T-helper 2 cell (primary cell): ENCODE measurements at places on chromosomes 7 and 10.

DNA sequence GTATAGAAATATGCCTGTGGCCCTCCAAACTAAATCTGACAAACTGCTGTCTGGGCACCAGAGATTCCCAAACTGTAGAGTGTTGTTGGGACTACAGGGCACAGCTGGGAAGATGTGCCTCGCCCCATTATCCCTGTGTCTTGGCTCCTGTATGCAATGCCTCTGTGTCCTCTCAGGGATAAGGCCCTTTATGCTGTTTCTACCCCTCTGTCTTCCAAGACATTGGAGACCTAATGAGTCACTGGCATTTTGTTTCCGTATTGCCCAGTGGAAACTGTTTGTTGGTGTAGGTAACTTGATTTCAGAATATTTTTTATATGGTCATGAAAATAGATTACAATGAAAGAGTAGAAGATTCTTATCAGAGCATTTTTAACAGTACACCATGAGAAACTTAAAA, 183.2 kb downstream of the GLI3 start:
- no peak for DNase-seq

- DNase-seq, result no peak
Observed at GRCh38 chr10:127468632-127469031, 80.5 kb upstream of the NPS start.

GRCh38 chr10:44046605-44047004, 338.3 kb downstream of the CXCL12 start:
- no peak for DNase-seq

GRCh38 chr10:113272511-113272910, 280.3 kb upstream of the HABP2 start:
- DNase-seq, result no peak

DNA sequence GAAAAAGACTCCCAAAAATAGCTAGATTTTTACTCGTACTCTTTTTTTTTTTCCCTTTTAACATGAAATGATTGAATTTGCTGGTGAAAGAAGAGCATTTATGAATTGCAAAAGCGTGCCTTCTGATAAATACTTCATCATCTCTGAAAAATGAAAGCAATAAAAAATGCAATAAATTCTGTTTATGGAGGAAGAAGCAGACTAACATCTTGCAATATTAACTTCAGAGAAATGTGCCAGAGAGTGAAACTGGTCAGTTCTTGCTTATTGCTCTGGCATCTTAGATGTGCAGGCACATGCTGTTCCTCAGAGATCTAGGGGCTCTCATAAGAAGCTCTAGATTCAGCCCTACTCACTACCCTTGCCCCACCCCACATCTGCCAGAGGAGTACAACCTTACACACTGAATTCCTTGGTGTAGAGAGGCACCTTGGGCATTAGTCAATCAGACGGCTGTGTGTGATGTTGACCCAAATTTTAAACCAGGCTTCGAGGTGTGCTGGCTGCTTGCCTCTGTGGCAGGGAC, 891.1 kb upstream of the GHITM start:
- no peak for DNase-seq

GRCh38 chr10:63699785-63700613, 178.8 kb downstream of the REEP3 start:
- DNase-seq, result no peak

DNA sequence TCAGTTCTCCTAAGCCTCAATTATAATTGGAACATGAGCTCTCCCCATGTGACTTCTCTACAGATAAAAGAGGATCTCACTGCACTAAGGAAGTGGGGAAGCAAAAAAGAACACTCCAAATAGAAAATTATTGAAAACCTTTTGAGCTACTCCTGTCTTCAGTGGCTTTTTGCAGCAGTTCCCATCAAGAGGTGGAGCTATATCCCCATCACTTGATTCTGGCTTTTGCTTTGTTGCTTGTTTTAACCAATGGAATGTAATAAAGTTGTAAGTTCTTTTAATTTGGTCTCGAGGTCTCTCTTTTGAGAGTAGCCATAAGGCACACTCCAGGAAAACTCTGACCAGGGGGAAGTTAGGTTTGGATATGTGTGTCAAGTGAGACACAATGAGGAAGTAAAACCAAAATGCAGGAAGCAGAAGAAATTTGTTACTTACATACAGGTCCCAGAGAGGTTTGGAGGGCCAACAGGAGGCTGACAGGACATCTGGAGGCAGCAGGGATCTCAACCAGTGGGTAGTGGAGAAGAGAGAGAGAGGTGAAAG, 569.4 kb downstream of the HTR7 start:
- no peak for DNase-seq

GRCh38 chr7:134696261-134696660, 49.6 kb downstream of the BPGM start:
- no peak for DNase-seq

DNA sequence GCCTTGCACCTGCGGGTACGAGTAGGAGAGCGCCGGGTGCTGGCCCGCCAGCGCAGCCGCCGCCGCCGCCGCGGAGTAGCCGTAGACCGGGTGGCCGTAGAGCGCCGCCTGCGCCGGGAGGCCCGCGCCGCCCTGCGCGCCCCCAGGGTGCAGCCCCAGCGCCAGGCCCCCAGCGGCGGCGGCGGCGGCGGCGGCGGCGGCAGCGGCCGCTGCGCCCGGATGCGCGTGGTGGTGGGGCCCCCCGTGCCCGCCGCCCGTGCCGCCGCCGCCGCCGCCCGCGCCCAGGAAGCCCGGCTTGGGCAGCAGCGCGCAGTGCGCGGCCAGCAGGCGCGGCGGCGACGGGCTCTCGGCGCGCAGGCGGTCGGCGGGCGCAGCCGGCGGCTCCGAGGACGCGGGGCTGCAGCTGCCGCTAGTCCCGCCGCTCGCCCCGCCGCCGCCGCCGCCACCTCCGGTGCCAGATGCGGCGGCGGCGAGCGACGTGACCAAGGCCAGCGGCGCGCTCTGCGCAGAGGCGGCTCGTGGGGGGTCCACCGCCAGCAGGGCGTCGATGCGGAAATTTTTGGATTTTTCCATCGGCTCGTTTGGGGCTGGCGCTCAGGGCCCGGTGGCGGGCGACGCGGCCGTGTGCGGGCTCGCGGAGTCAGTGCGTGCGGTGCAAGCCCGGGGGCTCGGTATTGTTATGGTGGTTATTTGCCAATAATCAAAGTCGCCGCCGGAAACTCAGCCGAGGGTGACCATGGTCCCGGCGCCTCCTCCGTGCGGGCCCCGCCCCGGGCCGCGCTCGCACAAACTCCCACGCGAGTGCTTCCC, 480 bp downstream of the MNX1 start:
- no peak for DNase-seq

- DNase-seq, result no peak
Observed at GRCh38 chr10:6153845-6154244, 48.9 kb upstream of the PFKFB3 start.

DNA sequence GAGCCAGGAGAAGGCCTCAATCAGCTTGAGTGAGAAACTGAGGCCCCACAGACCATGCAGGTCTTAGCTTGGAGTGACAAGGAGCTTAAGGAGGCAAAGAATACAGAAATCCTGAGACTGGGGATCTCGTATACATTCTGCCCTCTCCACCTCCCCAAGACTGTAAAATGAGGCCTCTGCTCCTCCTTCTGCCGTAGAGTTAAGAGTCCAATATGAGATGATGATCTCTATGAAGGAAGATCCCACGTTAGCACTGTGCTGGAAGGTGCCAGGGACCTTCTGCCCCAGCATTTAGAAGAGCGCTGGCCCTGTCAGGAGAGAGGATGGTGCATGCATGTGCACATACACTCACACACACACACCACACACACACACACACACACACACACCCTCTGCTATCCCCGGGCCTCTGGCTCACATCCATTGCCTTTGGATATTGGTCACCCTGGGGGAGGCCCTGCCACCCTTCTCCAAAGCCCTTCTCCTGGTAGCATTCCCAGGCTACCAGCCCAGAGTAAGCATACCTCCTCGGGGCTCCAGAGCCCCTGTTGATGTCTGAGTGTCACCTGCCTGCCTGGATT, 15.0 kb downstream of the ZCCHC24 start:
- no peak for DNase-seq

DNA sequence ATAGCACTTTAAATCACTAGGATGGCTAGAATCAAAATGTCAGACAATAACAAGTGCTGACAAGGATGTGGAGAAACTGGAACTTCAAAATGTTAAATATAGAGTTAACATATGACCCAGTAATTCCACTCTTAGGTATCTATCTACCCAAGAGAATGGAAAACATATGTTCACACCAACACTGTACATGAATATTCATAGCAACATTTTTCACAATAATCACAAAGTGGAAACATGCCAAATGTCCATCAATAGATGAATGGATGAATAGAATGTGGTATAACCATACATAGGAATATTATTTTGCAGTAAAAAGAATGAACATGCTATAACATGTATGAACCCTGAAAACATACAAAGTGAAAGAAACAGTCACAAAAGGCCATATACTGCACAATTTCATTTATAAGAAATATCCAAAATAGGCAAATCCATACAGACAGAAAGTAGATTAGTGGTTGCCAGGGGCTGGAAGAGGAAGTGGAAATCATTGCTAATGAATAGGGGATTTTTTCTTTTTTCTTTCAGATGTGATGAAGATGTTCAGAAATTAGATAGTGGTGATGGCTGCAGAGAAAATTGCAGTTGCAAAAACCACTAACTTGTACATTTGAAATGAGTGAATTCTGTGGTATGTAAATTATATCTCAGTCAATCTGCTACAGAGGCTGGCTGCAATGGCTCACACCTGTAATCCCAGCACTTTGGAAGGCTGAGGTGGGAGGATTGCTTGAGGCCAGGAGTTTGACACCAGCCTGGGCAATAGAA, 93.0 kb downstream of the CPVL start:
- no peak for DNase-seq

GRCh38 chr7:22184549-22185199, 172.3 kb downstream of the RAPGEF5 start:
- no peak for DNase-seq

DNA sequence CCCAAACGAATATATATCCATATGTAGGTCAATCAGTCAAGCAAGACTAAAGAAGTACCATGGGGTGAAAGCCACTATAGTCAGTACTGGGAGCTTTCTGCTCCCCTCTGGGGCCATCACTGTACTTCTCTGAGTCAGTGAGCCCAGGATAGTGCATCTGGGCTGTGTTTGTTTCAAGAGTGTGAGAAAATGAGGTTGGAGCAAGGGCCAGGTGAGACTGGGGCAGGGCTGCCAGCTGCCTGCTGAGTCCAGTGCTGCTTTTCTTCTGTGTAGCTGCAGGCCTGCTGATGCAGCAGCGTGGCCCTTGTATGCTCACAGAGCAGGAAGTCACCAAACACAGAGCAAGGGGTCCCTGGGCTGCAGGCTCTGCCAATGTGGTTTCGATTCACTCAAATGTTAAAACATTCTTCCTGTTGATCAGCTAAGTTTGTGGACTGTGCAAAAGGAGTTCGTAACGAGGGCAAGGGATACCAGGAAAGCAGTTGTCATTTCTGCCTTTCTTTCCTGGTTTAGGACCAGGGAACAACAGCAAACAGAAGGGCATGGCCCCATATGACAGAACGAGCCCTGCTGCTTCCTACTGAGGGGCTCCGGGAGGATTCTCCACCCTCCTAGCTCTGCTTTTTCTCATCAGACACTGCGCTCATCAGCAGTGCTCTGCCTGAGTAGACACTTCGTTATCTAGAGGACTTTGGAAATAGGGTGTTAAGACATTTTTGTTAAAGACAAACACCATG, 65.4 kb upstream of the TNS3 start:
- no peak for DNase-seq

DNA sequence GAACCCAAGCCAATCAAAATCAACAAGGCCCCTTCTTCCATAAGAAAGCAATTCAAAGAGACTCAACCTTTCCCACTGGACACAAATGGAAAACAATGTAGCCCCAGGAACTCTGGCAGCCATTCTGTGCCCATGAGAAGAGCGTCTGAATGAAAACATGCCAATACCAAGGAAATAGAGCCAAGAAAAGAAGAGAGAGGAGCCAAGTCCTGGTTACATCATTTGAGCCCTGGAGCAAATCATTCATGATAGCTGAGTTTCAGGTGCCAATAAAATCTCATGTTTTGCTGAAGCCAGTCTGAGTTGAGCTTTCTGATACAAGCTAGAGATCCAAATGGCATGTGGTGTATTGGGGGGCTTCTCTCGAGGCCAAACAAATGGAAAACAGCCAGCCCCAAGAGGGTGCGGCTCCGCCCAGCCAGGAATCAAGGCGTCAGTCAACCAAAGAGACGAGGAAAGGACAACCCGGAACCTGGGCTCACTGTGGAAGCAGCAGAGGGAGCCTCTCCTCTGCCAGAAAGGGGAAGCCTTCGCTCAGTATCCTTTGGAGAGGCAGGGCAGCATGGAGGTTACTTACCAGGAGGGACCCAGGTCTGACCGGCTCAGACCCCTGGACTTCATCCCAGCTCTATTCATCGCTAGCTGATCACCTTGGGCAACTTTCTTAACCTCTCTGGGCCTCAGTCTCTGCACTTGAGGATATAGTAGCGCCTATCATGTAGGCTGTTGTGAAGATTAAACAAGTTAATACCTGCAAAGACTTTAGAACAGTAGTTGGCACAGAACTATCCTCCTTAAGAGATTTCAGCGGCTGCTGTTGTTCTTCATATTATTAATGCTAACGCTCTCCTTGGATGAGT, 61.8 kb downstream of the OAT start:
- DNase-seq, result no peak

DNA sequence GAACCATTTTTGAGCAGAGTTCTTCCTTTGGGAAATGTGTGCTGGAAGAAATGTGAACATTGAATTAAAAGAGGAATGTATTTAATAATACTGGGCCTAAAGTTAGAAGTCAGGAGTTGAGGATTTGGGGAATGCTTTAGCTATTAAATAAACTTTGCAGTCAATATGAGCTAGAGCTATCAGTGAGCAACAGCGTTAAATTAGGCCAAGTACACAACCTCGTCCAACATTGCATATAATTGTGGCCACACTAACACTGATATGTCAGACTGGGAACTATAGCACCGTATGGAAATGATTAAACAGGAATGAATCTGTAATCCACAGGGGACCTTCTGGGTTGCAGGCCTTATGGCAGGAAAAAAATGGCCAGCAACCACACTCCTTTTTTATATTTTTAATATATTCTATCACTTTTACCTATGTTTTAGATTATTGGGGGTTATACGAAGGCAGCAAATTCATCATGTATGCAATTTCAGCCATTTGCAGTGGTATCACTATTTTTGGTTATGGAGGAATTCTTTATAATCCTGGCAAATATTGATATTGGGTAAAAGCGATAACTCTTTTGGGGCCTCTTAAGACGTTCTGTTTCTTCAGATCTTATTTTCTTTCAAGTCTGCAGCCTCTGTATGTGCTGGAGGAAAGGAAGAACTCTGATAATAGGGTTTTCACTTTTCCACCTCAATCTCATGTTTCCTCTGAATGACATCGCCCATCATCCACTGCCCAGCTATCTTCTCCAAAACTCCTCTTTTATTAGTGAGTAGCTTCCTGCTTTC, 236.3 kb upstream of the PLXDC2 start:
- no peak for DNase-seq

- DNase-seq, result no peak
Observed at GRCh38 chr10:64733980-64734379, 1212.8 kb downstream of the REEP3 start.

GRCh38 chr7:152663148-152663740, 12.7 kb downstream of the XRCC2 start:
- DNase-seq, result no peak

DNA sequence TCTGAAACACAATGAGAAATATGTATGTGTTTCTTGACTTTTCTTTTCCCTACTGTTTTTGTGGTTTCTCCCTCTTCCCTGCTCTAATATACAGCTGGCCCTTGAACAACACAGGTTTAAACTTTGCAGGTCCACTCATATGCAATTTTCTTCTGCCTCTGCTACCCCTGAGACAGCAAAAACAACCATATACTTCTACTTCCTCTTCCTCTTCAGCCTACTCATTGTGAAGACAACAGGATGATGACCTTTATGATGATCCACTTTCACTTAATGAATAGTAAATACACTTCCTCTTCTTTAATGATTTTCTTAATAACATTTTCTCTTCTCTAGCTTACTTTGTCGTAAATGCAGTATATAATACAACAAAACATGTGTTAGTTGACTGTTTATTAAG, 35.0 kb upstream of the DGKB start:
- DNase-seq, result no peak
